ENCODE measurements at places on chromosomes 1 and 21.

GRCh38 chr1:77349275-77349674 lies 67.5 kb downstream of the AK5 start:
- no peak for DNase-seq

DNA sequence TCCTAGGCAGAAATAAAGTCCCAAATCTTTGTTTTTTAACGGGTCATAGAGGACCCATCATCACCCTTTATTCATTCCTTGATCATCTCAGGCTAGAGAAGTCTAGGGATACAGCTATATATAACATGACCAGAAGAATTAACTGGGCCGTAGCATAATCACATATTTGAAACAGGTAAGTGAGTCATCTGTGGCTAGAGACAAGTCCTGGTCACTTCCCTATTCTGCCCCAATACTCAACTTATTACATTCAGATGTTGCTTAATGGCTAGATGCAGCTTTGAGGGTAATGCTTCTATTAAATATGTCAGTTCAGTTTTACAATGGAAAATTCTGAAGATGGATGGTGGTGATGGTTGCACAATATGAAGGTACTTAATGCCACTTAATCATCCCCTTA lies 47.0 kb downstream of the EXO1 start:
- DNase-seq, result no peak

DNA sequence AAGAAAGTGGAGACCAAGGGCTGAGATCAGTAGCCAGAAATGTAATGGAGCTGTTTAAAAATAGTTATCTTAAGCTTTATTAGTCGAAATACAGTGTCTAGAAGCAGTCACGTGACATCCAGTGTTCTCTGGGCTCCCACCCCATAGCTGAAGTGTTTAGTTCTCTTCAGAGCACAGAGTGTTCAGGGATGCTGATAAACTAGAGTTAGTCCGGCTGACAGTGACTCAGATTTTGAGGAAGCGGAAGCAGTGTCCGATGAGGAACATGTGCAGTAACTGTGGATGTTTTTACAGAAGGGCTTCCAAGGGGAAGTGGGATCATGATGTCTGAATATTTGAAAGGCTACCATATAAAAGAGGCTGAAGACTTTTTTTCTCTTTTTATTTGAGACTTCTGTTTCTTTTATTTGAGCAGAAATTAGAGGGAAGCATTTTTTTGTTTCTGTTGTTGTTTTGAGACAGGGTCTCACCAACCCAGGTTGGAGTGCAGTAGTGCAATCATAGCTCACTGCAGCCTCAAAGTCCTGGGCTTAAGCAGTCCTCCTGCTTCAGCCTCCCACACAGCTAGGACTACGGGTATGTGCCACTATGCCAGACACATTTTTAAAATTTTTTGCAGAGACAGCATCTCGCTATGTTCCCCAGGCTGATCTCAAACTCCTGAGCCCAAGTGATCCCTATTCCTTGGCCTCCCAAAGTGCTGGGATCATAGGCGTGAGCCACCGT lies 124.2 kb downstream of the GALNT2 start:
- DNase-seq, result no peak

DNA sequence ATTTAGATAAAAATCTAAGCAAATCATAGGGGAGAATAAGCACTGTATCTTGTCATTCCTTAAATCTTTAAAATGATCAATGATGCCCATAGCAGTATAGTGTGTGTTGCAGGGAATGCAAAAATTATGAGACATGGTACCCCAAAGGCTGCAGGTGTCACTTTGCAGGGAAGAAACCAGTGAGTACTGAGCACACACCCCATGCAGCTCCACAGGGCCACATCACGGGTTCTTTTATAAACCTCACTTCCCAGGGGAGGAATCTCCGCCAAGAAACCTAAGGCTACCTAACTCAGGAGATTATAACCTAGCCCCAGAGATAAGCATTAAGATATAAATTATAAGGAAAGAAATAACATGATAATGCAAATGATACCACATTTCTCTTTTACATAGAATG lies 115.6 kb downstream of the APP start:
- DNase-seq, result no peak

DNA sequence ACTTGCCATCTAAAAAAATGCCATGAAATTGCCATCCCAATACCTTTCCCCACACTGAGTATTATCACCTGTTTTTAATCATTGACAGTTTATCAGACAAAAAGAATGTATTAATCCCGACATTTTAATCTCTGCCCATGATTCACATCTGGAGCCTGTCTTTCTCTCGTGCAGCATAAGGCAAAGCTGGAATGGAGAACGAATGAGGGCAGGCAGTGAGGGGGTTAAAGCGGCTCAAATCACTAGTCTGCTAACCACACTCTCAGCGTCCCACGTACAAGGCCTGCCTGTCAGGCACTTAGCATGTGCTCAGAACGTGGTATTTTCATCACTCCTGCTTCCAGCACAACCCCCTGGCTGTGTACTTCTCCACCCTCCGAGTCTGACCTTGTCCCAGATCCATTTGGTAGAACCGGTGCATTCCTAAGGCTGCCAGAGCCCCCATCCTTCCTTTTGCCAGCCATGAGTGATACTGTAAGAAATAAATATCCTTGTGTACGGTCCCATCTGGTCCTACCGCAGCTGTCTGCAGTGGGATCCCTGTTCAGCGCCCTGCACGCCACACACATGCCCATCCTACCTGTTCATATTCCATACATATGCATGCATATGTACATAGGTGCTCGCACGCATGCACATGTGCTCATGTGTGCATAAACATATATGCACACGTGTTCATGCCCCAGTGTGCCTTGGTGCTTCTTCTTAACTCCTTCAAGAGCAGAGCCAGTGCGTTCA lies 34.6 kb upstream of the FHAD1 start:
- no peak for DNase-seq

DNA sequence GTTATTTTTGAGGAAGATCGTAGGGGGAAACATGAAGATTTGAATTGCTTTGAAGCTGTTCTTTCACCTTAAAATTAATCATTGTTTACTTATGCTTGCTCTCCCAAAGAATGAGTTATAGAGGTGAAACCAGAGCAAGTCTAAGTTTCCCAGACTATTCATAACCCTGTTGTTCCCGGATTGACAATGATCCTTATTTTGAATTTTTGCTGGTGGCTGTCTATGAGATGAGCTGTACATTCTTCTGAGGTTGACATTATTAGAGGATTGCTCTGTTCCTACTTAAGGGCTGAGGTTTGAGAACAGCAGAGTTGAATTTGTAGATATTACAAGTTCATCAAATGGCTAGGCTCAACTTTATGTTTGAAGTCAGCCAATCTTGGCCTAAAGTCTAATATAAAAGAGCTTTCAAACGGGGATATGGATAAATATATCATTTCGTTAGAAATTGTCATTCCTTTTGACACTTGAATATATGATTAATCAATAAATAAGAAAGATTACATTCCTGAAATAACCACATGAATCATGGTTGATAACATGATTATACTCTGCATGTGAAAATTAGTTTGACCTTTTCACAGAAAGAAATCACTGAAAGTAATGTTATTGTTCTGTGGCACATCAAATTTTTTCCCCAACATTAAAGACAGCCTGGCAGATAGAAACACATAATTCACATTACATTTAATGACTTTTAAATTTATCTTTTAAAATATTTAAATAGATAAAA lies 19.1 kb upstream of the PDE4B start:
- no peak for DNase-seq

- DNase-seq, result no peak
Observed at GRCh38 chr21:14699433-14700407, 153.6 kb upstream of the SAMSN1 start.

- DNase-seq, result no peak
Observed at GRCh38 chr1:224292419-224292818, 37.6 kb downstream of the NVL start.

GRCh38 chr21:29827236-29827635 lies 112.6 kb downstream of the GRIK1 start:
- DNase-seq, result no peak

Data from NCI-H2107 (cell line).